ENCODE measurements at places on chromosomes 3 and 15.

- DNase-seq, result no peak
Measured at GRCh38 chr3:188052169-188053035, 101.6 kb upstream of the LPP start.

DNA sequence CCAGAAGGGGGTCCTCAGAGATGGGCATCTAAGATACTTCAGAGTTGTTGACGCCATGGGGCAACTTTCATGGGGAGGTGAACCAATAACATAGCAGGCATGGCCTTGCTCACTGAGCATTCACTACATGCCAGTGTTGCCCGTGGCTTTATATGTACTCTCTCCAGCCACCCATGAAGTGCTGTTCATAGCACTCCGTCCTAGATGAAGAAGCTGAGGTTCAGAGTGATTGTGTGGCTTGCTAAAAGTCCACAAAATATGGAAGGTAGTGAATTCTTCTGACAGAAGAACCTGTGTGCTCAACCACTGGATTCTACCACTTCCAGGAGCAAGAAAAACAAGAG, 9.8 kb upstream of the SEMA4B start:
- DNase-seq, result no peak

DNA sequence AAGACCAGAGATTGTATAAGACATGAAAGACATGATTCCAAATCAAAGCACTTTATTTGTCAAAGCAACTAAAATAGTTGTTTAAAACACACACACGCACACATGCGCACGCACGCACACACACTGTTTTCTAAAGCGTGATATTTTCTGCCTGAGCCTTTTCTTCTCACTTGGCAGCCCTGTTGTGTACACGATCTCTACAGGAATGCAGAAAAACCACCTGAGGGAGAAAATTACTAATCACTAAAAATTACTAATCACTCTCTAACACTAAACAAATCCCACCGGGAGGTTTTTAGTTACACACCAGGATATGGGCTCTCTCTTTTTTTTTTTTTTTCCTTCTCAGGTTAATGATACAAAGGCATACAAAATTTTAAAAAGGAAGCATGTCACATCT, 160.1 kb upstream of the ATP11B start:
- DNase-seq, result no peak

- no peak for DNase-seq
Measured at GRCh38 chr15:69337138-69337537, 38.4 kb downstream of the PAQR5 start.

- DNase-seq, result no peak
Measured at GRCh38 chr3:27726240-27726639, 4.1 kb upstream of the EOMES start.

GRCh38 chr15:90860942-90861675, 7.3 kb upstream of the FURIN start:
- no peak for DNase-seq

DNA sequence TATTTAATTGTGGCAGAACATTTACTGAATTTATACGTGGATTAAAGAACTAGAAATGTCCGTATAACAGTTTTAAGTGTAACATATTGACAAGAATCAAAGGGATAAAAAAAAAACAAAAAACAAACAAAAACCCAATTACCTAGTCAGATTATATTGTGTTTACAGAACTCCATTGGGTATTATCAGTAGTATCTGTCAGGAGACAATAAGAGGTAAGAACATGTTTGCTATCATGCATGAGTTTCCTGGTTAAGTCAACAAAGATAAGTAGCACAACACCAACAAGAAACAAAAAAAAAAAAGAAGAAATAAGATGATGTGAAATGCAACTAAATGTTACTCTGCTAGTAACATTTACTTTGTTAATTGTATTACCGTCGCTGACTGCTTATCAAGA, 570.6 kb downstream of the ZBBX start:
- DNase-seq, result no peak

GRCh38 chr3:188305220-188305619, 151.3 kb downstream of the LPP start:
- no peak for DNase-seq

- no peak for DNase-seq
Measured at GRCh38 chr3:187889106-187889505, 143.8 kb upstream of the BCL6 start.

GRCh38 chr3:29283231-29284119, 2.6 kb downstream of the RBMS3 start:
- DNase-seq, result no peak

DNA sequence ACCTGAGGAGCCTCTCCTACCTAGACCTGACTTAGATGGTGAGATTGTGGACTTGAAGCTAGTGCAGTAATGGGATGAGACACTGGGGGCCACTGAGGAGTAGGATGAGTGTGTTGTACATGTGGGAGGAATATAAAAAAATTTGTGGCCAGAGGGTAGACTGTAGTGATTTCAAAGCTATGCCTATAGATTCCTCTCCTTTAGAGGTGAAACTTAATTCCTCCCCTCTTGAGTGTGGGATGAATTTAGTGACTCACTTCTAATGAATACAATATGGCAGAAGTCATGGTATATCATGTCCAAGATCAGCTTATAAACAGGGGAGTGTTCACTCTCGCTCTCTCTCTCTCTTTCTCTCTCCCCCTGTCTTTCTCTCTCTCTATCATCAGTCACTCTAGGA, 6.7 kb downstream of the ZNF860 start:
- DNase-seq, result no peak

GRCh38 chr15:52289629-52290081, 5.9 kb downstream of the MYO5C start:
- DNase-seq, result no peak

- DNase-seq, result peak; percentile 63
Measured at GRCh38 chr3:141738891-141739363, 829 bp downstream of the RNF7 start.

GRCh38 chr15:83018436-83018835, 7.0 kb upstream of the C15orf40 start:
- peak; percentile 10 for DNase-seq

- DNase-seq, result no peak
Measured at GRCh38 chr3:73801444-73801843, 176.7 kb upstream of the PDZRN3 start.

- DNase-seq, result peak; percentile 82
Measured at GRCh38 chr3:113035387-113035982, 44.7 kb downstream of the GTPBP8 start.

DNA sequence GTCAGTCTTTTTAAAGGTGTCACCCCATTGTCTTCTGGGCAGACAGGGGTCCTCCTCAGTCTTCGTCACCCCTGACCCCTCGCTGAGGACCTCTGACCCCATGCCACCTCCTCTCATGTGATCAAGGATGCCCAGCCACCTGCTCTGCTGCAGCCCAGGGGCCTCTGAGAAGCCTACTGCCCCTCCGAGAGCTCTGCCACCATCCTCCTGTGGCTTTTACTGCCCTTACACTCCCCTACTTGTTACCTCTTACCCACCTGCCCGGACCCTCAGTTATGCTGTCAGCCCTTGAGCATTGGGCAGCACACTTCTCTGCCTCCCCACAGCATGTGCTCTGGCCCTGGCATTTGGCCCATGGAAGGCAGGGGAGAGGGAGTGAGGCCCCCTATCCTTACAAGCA, 123.2 kb downstream of the LRRK1 start:
- no peak for DNase-seq

GRCh38 chr3:190746531-190746930, 116.0 kb downstream of the GMNC start:
- no peak for DNase-seq

GRCh38 chr15:56244038-56244810, 545 bp upstream of the RFX7 start:
- DNase-seq, result peak; percentile 82

DNA sequence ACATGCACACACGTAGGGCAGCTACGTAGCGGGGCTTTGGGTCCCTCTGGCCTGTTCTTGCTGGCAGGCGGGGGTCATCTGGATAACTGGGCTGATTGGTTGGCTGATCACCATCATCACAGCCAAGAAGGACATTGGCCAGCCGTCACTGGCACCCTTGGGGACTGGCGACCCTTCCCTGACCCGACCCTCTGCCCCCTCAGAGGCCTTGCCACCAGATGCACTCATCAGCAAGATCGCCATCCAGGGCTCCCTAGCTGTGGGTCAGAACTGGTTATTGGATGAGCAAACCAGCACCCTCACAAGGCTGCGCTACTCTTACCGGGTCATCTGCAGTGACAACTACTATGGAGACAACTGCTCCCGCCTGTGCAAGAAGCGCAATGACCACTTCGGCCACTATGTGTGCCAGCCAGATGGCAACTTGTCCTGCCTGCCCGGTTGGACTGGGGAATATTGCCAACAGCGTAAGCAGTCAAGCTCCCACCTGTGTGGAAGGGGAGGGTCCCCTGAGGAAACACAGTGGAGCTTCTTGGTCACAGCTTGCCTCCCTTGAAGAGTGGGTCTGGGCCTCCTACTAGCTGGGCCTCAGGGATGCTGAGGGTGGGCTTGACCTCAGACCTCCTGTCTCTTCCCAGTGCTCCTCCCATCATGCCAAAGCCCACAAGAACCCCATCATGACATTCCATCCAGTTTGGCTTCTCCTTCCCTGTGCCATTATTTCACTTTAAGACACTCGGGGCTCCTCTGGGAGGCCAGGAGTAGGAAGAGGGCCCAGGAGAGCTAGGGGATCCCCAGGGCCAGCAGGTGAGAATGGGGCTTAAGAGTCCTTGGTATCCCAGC, 2.4 kb downstream of the DLL4 start:
- DNase-seq, result no peak

DNA sequence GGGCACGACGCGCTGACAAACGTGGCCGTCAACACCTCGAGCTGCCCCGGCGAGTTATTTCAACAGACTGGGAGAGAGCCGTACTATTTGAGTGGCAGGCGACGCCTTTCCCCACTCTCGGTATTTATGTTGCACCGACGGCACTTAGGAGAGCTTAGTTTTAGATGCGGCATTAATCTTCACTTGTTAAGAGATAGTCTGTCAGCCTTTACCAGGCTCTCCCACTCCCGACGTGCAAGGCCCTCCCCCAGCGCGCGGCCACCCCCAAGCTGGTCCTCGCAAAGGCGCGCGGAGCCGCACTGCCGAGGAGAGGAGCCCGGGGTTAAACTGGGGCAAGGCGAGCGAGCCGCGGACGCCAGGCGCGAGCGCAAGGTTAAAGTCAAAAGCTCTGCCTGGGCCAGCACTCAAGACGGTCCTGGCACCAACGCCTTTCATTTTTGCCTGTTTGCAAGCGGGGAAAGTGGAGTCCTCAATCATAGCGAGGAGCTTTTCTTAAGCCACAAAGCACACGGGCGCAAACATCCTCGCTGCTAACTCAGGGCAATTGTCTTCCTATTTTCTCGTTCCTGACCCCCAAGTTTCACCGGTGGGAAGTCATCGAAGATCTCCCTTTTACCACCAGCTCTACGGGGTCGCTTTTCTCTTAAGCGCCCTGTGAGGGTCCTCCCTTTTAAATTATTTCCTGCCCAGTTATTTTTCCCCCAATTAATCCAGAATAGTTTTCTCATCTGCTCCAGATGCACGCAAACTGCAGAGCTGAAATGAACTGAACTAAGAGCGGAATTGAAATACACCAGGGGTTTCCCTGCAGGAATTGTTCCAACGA, 86.6 kb downstream of the NR2F2 start:
- DNase-seq, result no peak

DNA sequence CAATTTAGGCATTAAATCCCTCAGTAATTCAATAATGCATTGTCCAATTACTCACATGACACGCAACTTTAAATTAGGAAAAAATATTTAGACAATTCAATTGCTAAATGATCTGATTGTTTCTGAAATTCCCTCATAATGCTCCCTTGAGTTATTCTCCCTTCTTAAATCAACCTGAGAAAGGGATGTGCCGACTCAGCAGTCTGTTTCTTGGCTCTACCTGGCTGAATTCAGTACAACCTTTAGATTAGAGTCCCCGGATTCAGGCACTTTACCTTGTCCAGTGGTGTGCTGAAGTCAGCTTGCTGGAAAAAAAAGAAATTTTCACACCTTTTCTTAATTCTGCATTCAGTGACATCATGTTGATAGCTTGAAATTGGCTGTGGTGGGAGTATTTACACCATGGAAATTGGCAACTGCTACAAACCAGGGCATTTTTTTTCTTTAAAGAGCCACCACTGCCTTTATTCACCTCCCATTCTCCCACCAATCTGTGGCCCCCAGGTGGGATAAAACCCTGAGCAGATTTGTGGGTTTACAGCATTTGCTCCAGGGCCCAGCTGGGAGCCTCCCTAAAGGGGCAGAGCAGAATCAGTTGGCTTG, 20.9 kb upstream of the LOXL1 start:
- no peak for DNase-seq

DNA sequence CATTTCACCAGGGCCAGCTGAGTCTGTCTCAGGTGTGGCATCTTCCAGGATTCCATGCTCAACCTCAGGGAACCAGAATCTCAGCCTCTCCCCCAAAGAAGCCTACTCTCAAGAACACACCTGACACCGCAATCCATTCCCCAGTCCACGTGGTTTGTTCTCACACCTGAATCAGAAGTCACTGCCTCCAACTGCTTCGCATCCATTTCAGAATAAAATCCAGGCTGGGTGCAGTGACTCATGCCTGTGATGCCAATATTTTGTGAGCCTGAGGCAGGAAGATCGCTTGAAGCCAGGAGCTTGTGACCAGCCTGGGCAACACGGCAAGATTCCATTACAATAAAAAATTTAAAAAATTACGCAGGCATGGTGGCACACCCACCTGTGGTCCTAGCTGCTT, 212.2 kb downstream of the FOXP1 start:
- DNase-seq, result no peak

DNA sequence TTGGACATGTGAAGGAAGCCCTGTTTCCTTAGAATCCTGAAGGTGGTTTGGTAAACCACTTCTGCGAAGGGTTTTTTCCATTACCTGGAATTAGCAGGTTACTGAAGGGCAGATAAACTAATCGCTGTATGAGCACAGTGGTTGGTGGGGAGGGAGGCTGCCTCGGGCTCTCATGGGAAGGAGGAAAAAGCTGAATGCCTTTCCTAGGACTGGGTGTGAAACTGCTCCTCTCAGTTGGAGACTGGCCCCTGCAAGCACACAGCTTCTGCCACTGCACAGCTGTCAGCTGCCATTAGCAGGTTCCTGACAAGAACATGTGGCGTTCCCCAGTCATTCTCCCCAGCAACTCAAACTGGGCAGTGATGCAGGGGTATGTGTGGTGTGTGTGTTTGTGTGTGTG, 376.3 kb downstream of the GAP43 start:
- no peak for DNase-seq

- DNase-seq, result no peak
Measured at GRCh38 chr15:59736181-59736580, 47.1 kb upstream of the BNIP2 start.

DNA sequence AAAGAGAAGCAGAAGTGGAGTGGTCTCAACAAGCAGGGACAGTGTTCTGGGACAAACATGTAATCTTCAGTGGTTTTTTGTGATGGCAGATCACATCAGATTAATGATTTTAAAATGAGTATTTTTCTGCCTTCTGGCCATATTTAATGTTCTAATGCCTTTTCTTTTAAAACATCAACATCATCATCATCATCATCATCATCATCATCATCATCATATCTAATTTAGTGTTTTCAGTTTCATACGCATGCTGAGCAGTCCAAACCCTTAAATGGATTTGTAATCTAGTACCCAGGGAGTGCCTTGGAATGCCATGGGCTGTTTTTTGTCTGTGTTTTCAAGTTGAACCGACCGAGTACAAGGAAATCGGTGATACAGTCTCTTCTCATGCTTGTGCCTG, 68.9 kb downstream of the CACNA2D3 start:
- no peak for DNase-seq

- DNase-seq, result no peak
Measured at GRCh38 chr3:127177226-127177625, 15.7 kb upstream of the PRR23E start.
